LHCN-M2 (cell line): ENCODE measurements at places on chromosomes 1 and 21. TPM values are rescaled to one million over a fixed set of nuclear protein-coding genes. Genes with fewer than 3 reads are reported as not detected.

The MXRA8 gene
- 292 and 326 TPM in 2 replicates for total RNA-seq

The B3GALT5 gene
- 1.3 and 1.6 TPM in 2 replicates for total RNA-seq

The SGIP1 gene
- 3.6 and 4.3 TPM in 2 replicates for total RNA-seq

The URB2 gene
- total RNA-seq: 14.1 and 17.2 TPM in 2 replicates

The SLC25A44 gene
- 11.2 and 15.6 TPM in 2 replicates for total RNA-seq
